ENCODE measurements at places on chromosomes 6 and 20. TPM values are rescaled to one million over a fixed set of nuclear protein-coding genes. Genes with fewer than 3 reads are reported as not detected.

The FAM209B gene
- total RNA-seq, result 0.59 TPM

The TREML1 gene
- 2.0 TPM for total RNA-seq

The RALGAPB gene
- total RNA-seq, result 35.7 TPM

The SNPH gene
- total RNA-seq, result 3.8 TPM

The OXT gene
- not detected for total RNA-seq

The PHF20 gene
- total RNA-seq, result 47.9 TPM

The NFKBIE gene
- 10.4 TPM for total RNA-seq

GRCh38 chr6:134177236-134177635 lies 124.8 kb upstream of the SLC2A12 start:
- no peak for DNase-seq

DNA sequence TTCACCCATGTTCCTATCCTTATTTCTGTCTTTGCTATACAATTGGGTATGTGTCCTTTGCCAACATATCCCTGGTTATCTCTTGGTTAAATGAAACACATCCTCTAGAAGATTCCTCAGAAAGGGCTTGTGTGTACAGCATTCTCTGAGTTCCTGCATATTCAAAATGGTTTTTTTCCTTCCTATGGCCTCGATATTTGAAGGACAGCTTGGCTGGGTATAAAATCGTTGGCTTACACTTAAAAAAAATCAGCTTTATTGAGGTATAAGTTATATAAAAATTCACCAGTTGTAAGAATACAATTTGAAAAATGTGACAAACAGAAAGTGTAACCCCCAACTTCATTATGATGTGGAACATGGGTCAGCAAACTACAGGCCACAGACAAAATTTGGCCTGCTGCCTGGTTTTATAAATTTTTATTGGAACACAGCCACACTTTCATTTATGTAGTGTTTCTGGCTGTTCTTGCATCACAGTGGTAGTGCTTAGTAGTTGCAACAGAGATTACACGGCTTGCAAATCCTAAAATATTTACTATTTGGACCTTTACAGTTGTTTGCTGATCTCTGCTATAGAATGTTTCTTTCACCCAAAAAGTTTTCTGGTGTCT lies 16.7 kb downstream of the PCMT1 start:
- no peak for DNase-seq

DNA sequence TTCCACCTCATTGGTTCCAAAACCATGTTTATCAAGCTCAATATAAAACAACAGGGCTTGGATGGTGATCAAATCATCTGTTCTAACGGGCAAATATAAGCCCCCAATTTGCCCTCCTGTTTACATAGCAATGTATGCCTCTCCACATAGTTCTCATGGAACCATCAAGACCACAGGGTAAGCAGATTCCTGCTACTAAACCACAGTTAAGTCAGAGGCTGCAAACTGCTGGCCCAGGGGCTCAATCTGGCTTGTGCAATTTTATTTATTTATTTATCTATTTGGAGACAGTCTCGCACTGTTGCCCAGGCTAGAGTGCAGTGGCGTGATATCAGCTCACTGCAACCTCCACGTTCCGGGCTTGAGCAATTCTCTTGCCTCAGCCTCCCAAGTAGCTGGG lies 18.9 kb upstream of the MTHFD1L start:
- DNase-seq, result no peak

DNA sequence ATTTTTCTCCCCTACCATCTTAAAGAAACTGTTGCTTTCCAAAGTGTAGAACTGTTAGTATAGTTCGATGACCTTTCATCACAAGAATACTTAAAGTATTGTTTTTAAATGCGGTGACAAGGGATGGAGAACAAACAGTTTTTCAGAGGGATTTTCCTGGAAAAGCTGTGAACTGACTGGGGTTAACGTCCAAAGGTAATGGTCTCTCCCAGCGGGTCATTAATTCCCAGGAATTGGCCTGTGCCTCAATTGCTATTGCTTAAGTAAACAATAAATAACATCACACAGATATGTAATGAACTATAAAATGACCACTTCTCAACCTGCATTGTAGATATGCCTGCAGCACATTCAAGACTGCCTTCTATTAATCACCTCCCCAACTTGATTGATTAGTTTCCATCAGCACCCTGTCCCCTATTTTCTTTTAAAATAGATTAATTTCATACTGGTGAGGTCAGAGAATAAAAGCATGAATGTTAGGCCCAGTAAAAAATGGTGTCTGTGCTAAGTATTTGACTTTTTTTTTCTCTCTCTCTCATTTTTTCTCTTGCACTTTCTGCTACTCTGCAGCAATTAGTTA lies 268.2 kb downstream of the SAMD5 start:
- DNase-seq, result no peak

DNA sequence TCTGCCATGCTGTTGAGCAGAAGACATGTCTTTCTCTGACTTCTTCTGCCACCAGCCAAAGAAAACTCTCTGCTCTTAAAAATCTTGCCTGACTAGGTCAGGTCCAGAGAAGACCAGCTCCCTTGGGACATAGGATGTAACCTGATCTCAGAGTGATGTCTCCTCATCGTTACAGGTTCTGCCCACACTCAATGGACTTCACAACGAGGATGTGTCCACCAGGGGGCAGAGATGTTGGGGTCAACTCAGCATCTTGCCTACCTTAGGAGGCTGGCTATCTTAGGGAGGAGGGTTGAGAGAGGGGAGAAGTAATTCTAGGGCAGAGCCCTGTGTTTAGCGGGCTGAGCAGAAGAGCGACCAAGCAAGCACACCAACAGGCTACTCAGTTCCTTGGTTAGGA lies 207.6 kb upstream of the CDH4 start:
- no peak for DNase-seq

DNA sequence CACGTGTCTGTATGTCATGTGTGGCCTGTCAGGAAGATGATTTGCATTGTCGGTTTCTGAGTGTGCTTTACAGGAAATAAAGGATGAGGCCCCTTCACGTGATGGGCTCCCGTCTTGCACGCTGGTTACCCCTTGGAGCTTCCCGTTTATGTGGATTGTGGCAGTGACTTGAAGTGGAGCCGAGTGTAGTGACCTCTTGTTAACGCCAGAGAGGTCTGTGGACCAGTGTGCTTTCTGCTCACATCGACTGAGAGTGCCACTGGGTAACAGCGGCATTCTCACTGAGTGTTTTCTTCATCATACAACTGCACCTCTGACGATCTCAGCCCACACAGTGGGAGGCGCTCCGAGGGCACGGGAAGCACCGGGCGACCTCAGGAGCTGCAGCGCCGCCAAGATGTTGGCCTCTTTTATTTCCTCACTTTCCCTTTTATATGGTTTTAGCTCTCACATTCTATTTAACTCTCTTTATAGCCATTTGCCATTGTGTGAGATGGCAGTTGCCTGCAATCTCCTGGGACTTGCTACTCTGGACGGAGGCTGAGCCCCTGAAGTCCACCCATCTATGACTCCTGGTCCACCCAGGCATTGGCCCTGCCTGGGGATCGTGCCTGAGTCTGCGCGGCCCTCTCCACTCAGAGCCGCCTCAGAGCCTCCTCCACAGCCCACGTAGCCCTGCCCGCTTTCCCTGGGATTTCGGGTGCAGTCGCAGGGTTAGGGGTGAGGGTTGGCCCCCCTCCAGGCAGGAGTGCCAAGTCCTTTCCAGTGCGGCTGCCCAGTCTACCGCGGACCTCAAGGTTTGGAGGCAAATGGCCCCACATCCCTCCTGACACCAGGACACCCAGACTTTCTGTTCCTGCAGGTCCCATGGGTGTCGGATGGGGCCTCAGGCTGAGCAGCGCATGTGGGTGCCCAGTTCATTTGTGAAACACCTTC lies 238.9 kb downstream of the ERMARD start:
- DNase-seq, result no peak

- DNase-seq, result no peak
Observed at GRCh38 chr6:146962329-146962728, 241.9 kb upstream of the STXBP5 start.

GRCh38 chr6:118350881-118351430 lies 197.1 kb upstream of the PLN start:
- no peak for DNase-seq

DNA sequence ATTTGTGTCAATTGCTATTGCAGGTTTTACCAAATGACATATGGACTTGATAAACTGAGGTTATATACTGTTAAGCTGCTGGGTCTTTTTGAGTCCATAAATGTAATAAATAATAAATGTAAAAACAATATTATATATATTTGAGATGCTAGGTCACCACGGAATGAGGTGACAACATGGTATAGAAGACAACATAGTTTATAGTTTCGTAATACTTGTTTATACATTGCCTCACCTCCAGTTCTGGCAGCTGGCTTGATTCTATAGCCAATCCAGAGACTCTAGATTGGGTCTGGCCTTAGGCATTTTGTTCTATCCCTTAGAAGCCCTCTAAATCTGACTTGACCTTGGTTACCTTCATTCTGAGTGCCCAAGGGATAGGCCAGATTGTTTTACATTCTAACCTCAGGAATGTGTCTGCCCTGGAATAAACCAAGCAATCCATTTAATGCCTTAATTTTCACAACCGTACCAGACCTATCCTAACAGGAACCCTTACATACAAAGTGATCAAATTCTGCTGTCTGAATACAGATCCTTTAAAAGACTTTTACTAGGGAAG lies 61.5 kb upstream of the STXBP5 start:
- no peak for DNase-seq

DNA sequence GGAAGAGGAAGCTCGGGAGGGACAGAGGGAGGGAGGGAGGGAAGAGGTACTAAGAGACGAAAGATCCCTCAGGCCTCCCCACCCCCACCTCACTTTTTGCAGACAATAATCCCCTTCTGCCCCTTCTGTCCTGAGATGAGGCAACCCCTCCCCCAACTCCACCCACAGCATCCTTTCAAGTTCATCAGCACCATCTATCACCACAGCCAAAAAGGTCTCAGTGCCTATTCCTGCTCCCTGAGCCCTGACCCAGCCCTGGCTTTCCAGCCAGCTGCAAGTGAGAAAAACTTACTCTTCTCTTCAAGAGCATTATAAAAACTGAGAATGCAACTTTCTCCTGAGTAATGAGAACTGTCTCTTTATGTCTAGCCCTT lies 133.2 kb upstream of the LRFN2 start:
- DNase-seq, result no peak

- no peak for DNase-seq
Observed at GRCh38 chr6:89763550-89763949, 56.0 kb downstream of the MDN1 start.

DNA sequence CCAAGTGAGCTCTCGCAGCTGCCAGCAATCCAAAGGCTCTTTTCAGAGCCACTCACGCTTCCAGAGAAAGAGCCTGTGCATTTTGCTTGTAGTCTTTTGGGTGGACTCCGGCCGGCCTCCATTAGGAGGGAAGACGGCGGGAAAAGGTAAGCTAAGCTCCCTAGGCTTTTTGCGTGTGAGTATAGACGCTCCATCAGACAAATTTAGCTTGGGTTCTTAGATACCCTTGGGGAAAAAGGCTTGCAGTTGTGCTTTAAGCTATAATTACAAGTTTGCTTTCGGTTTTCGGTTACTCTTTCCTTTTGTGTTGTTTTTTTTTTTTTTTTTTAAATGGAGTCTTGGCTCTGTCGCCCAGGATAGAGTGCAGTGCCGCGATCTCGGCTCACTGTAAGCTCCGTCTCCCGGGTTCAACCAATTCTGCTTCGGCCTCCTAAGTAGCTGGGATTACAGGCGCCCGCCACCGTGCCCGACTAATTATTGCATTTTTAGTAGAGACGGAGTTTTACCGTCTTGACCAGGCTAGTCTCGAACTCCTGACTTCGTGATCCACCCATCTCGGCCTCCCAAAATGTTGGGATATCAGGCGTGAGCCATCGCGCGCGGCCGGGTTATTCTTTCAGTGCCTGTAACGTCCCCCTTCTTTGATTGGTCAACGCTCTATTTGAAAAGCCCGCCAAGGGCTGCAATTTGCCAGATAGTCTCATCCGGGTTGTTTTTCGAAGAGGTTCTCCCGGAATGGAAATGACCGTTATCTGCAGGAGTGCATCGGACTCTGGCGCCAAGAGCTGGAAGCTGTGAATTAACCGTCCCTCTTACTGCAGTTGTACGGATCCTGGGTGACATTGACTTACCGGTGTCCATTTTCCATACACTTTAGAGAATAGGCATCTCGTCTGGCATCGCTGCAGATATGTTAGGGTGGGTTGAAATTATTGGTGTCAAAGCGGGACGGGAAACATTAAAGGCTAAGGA lies 18.1 kb downstream of the OR2B2 start:
- DNase-seq, result peak; percentile 83

DNA sequence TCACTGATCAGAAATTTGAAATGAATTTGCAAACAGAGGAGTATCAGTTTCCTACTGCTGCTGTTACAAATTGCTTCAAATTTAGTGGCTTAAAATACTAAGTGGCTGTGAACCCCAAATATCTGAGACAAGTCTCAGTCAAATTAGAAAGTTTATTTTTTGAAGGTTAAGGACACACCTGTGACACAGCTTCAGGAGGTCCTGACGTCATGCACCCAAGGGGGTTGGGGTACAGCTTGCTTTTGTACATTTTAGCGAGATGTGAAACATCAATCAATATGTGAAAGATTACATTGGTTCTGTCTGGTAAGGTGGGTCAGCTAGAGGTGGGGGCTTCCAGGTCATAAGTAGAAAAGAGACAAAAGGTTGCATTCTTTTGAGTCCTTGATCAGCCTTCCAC lies 21.4 kb upstream of the ZFP64 start:
- DNase-seq, result no peak

DNA sequence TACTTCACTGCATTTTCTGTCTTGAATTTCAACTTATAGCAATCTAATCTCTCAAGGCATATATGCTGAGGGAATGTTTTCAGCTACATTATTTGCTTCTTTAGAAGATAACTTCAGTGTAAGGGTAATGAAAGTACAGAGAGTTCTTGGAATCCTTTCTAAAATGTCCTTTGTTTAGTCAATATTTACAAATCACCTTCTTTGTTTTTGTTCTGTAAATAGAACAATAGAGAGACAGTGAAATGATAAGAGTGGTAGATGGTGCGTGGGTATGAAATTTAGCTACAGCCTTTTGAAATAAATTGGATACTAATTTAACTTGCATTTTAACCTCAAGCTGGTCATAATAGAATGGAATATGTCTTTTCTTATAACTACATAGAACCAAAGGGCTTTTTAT lies 171.1 kb upstream of the MARCKS start:
- no peak for DNase-seq

DNA sequence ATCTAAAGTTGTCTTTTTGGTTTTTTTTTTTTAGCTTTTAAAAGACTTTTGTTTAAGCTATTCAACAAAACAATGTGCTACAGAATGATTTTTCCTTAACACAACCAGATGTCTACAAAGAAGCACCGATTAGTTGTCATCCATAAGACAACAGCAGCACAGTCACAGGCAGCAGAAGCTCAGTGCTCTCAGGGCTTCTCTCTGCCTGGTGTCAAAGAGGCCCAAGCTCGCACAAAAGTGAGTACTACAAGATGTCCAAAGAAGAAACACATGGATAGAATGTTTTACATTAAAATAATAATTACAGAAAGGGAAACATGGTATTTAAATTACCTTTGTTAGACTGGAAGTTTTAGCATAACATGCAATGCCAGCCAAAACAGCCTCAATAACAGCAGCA lies 81.6 kb downstream of the DNAAF9 start:
- DNase-seq, result no peak

DNA sequence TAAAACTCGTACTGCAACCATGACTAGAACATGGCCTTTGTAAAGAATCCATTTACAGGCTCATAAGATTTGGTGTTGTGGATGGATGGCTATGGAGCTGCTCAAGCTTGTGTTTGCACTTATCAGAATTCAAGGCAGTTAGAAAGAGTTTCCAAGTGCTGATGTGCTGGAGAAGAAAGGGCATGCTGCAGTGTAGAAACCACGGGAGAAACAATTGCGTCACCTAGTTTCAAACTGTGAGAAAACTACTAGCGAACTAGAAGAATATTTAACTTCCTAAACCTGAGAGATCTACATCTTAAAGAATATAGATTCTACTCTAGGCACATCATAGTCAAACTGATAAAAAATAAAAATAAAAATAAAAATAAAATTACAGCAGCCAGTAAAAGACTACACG lies 116.2 kb downstream of the SGK1 start:
- DNase-seq, result no peak

- no peak for DNase-seq
Observed at GRCh38 chr20:53856300-53857295, 213.8 kb downstream of the BCAS1 start.
